ENCODE measurements at places on chromosomes 13 and 19. TPM values are rescaled to one million over a fixed set of nuclear protein-coding genes. Genes with fewer than 3 reads are reported as not detected.

The ANKLE1 gene
- 4.9 TPM for total RNA-seq

The IGFL4 gene
- total RNA-seq = 0.70 TPM

The EDNRB gene
- 26.8 TPM for total RNA-seq

The CD70 gene
- total RNA-seq = not detected

The TJP3 gene
- not detected for total RNA-seq

The CAMSAP3 gene
- 13.7 TPM for total RNA-seq

The CEACAM4 gene
- not detected for total RNA-seq

The KIR2DL4 gene
- not detected for total RNA-seq

The TFPT gene
- 26.8 TPM for total RNA-seq

Measured in neural crest cell (in vitro differentiated cells).